ENCODE measurements at places on chromosomes 12 and 14.
A peak's percentile ranks its signal among the peaks of the same experiment; 100 is the strongest.

DNA sequence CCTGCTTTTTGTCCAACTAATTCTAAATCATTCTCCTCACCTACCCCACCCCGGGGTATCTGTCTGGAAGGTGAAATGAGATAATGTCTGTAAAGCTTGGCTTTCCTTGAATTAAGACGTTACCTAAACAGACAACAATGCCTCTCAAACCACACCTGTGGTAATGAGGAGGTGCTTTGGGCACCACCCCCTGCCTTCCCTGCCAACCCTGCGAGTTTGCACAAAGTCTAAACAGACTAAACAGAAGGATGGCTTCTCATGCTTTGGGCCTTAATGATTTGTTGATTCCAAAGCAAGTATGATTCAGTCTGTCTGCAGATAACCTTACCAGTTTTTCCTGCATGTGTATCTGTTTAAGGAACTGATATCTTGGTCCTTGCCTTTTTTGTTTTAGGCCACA, 82.4 kb downstream of the ZFC3H1 start:
- no peak for DNase-seq

DNA sequence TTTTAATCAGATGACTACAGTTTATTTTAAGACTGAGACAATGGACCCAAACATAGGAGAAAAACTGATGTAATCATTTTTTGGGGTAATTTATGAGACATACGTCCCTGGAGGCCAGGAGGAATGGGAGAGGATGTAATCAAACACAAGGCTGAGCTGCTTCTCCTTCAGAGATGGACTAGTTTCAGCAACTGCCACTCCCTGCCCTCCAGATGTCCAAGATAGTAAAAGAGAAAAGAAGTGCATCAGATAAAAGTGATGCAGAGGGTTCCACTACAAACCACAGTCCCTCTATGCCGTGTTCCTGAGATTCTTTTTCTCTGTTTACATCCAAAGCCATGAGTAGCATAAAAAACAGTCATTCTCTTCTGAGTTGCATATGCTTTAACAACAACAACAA, 101.1 kb downstream of the DACT1 start:
- DNase-seq: no peak

DNA sequence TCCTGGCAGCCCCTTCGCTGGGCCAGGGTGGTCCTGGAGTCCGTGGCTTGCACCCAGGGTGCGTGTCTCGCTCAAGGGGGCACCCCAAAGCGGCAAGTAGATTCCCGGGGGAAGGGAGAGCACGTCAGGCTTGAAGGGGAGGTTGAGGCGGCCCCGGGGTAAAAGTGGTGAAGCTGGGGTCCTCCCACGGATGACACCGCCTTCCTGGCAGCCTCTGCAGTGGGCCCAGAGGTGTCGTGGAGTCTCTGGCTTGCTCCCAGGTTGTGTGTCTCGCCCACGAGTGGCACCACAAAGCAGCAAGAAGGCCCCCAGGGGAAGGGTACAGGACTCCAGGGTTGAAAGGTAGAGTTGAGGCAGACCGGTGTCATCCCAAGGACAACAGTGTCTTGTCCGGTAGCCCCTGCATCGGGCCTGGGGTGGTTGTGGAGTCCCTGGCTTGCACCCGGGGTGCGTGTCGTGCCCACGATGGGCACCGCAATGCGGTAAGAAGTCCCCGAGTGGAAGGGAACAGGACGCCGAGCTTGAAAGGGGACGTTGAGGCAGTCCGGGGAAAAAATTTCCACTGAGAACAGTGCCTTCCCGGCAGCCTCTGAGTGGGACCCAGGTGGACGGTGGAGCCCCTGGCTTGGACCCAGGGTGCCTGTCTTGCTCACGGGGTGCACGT, 158.0 kb upstream of the ALG10B start:
- DNase-seq: no peak

DNA sequence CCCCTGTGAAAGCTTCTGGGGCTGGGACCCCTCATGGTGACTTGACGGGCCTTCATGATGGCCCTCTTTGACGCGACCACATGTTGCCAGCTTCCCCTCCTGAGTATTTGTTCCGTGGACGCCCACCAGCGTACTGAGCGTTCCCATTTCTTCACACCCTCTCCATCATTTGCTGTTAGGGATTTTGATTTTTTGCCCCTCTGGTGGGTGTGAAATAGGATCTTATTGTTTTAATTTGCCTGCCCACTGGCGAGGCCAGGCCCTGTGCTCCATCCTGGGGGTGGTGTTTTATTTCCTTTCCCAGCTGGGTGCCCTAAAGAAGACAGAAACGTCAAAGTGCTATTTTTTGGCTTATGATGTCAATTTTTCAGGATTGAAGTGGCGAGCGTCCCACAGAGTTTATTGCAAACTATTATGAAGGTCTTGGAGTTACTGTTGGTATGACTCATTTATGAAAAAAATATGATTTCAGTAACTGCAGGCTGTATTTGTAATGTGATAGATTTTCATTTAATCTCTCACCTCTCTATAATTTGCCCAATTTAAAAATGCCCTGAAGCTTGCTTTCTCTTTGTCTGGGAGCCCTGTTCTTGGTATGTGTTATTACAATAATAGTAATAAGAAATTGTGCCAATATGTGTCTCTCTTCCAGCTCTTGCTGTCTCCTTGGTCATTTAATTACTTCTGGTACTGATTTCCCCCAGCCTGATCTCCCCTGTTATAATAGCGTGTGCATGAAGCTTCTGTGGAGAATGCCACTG, 99.6 kb downstream of the SLC25A47 start:
- peak; percentile 19 for DNase-seq

GRCh38 chr12:58844161-58844560, 76.1 kb downstream of the LRIG3 start:
- no peak for DNase-seq

Data from NCI-H446 treated with DMSO at 0.1 percent for 48 hours (cell line).